Keratinocyte (primary cell): ENCODE measurements at places on chromosomes 3 and 15. TPM values are rescaled to one million over a fixed set of nuclear protein-coding genes. Genes with fewer than 3 reads are reported as not detected.

DNA sequence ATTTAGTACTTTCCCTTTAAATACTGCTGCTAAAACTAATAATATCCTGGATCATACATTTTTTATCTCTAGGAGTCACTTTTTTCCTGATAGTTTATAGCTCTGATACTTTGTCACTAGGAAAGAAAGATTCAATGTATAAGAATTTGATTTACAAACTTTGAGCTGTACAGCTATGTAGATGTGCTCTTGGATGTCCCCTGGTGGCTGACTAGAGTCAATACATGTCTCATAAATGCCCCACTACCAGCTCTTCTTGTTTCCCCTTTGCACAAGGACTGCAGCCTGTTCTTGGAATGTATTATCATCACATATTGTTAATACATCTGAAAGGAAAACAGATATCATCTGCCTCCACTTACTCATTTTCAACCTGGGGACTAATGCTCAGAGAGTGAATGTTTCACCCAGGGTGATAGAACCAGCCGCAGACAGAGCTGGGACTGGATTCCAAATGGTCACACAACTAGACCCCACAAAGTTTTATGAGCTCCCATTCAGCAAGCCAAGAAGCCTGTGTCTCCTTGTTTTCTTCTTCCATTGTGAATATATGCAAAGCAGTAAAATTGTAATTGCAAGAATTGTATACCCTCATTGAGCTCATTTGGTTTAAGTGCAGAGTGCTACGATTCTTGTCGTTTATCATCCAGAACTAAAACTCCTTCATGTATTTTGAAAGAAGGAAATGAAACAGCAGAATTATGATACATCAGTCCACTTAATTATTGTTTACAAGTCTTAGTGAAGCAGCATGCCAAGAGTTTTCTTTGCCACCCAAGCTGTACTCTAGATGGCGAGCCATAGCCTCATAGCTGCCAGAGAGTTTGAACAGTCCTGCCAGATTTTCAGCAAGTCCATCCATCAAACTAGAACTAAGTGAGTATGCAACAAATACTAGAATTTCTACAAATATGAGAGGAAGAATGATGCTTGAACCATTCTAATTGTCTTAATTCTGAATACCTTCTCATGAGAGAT, 261.6 kb upstream of the LMCD1 start:
- peak; percentile 17 for DNase-seq

- DNase-seq, result no peak
These were observed 114.3 kb downstream of the FAM43A start for GRCh38 chr3:194800002-194800401.

DNA sequence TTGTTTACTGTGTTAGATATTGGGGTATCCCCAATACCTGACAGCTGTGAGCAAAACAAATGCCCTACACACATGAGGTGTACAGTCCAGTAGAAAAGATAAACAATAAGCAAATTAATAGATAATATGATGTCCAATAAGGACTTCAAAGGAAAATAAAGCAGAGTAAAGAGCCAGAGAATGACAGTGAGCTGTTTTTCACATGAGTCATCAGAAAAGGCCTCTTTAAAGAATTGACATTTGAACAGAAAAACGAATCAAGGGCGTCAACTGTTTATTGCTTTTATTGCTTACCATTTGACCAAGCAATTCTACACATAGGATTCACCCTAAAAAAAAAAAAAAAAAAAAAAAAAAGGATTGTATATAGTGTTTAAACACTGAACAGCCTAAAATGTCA, 96.6 kb upstream of the FLNB start:
- no peak for DNase-seq

ITGA11 gene
- polyA plus RNA-seq, result not detected in 3 replicates

TGFBR2 gene
- polyA plus RNA-seq, result 250 to 402 TPM (median 303 TPM) in 3 replicates

CPEB1 gene
- 0.09 to 0.18 TPM (median 0.16 TPM) in 3 replicates for polyA plus RNA-seq

DNA sequence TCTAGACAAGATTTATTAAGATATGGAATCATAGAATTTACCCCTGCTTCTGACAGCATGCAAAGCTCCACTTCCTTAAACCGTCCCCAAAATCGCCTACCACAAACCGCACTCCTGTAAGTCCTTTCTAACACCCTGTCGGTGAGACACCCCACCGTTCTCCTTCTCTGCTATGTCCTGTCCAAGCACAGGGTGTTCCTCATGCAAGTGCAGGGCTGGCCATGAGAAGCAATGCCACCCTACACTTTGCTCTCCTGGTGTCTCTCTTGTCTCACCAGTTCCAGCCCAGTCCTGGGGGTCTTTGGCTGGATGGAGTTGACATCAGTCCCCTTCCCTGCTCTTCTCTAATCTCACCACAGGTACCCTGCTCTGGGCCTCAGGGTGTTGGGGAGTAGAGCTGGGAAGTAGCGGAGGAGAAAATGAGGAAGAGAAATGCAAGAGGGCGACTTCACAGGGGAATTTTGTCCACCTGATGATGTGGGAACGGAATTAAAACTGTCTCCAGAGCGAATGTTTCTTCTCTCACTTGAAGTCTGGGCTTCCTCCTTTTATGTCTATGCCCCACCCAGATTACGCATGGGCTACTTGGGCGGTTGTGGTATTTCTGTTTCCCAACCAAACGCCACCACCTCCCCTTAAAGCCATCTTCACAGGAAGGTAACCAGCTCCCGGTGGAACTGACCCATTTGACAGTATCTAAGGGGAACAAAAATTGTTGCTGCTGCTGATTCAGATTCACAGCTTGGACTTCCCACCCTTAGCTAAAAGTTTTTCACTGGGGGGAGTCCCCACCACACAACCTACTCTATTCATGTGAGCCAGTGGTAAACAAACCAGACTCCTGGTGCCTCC, 49.9 kb downstream of the CASR start:
- no peak for DNase-seq

MCCC1 gene
- polyA plus RNA-seq, result 10.1 to 11.7 TPM (median 10.6 TPM) in 3 replicates

FAM107A gene
- not detected in 3 replicates for polyA plus RNA-seq

DNA sequence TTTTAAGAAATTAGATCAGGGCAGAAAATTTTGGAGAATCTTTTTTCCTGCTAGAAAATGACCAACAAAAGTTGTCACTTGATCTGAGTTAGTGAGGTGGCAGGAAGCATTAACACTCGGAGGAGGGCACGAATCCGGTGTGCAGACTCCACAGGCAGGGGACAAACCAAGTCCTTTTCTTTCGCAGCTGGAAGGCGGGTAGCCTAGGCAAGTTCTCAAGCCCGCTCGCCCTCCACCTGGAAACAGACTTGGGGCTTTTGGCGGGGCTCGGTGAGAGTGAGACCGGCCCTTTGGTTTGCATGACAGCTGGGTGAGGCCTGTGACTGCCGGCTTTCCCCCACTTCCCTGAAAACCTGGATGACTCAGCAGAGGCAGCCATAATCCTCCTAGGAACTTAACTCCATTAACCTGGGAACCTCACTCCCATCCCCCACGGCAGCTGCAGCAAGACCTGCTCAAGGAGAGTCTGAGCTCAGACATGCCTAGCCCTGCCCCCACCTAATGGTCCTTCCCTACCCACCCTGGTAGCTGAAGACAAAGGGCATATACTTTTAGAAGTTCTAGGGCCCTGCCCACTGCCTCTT, 134.8 kb downstream of the MFSD1 start:
- DNase-seq, result no peak

KLHL25 gene
- polyA plus RNA-seq, result 2.1 to 4.4 TPM (median 2.7 TPM) in 3 replicates

DNA sequence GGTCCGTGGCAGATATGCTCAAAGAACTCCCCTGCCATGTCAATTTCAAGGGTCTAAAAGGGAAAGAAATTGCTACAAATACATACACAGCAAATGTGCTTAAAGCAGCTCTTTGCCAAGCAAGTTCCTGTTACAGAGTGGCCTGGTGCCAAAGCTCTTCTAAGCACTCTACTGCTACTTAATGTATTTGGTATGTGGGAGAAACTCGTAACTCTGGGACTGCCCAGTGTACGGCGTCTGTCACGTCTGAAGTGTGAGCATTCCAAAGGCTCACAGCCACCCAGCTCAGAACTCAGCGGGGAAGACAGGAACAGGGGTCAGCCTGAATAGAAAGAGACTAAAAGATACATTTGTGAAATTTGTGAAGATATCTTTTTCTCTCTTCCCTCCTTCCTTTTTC, 54.6 kb downstream of the RBMS3 start:
- DNase-seq, result no peak

DNA sequence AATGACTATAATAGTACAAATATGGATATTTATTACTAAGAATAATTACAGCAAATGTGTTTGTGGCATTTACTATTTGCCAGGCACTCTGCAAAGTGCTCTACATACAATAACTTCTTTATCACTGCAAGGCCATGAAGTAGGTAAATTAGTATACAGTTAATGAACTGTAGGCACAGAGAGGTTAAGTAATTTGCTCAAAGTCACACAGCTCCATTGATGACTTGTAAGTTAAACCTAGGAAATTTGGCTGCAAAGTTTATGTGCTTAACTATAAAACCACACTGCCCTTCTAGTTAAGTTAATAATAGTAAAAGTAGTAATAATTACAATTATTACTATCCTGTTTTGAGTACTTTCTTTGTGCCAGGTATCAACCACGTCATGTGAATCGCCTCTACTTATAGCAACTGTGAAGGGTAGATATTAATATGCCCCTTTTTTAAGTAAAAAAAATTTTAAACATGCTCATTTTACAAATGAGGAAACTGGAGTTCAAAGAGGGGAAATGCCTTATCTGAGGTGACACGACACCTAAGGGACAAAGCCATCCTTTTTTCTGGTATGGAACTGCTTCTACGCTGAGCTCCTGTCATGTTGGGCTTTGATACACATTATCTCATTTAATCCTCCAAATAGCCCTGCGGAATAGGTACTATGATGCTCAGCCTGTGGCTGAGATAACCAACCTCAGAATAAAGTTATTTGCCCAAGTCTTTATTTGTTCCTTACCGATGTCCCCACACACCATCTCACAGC, 8.5 kb downstream of the BHLHE40 start:
- DNase-seq, result no peak

LRRIQ4 gene
- not detected in 3 replicates for polyA plus RNA-seq

GRCh38 chr3:127556565-127556964, 34.0 kb downstream of the TPRA1 start:
- no peak for DNase-seq
